ENCODE measurements at places on chromosomes 3 and 15.

GRCh38 chr3:45618081-45618509 lies 23.5 kb downstream of the LIMD1 start:
- DNase-seq = no peak

- DNase-seq = no peak
Measured at GRCh38 chr3:74537164-74537563, 77.3 kb downstream of the CNTN3 start.

DNA sequence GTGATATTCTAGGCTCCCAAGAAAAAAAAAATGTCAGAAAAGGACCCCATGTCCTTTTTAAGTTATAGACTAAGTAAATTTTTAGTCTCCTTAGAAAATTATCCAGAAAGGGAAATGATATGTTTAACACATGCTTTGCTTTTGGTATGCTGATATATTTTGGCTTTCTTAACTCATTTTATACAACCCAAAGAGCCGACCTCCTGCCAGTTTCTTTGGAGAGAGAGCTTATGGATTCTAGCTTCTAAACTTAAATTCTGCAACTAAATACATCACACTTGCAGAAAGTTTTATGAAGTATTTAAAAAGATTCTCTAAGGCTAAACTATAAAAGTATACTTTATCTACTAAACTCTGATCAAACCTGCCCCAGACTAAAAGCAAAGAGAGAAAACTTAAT lies 43.9 kb upstream of the ZPLD1 start:
- no peak for DNase-seq

- no peak for DNase-seq
Measured at GRCh38 chr3:128994581-128995546, 988 bp upstream of the CFAP92 start.

GRCh38 chr3:69567023-69567709 lies 172.1 kb upstream of the MITF start:
- no peak for DNase-seq

DNA sequence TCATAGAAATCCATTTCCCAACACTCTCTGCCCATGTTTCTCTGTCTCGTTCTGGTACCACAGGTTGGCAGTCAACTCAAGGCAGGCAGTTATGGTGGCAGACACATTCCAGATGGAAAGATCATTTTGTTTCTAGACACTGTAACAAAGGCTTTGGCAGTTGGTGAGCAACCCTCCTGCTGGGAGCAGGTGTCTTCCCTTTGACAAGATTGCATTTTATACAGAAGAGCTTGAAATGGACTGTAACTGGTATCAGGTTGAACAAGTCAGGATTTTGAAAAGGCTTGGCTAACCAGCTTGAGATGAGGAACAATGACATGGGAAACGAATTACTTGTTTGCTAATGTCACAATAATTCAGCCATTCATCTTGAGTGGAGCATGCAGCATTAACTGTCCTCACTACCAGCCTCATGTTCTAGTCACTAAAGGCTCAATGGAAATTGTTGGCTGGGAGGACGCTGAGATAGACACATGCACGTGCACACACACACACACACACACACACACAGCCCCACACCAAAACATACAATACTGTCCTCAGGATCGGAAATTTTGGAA lies 170.0 kb downstream of the SEMA6D start:
- no peak for DNase-seq

GRCh38 chr15:85333132-85333831 lies 47.1 kb upstream of the AKAP13 start:
- DNase-seq = no peak

- no peak for DNase-seq
Measured at GRCh38 chr3:195171093-195171873, 99.7 kb downstream of the XXYLT1 start.

GRCh38 chr3:124126436-124127023 lies 134.6 kb upstream of the ROPN1 start:
- DNase-seq = no peak

DNA sequence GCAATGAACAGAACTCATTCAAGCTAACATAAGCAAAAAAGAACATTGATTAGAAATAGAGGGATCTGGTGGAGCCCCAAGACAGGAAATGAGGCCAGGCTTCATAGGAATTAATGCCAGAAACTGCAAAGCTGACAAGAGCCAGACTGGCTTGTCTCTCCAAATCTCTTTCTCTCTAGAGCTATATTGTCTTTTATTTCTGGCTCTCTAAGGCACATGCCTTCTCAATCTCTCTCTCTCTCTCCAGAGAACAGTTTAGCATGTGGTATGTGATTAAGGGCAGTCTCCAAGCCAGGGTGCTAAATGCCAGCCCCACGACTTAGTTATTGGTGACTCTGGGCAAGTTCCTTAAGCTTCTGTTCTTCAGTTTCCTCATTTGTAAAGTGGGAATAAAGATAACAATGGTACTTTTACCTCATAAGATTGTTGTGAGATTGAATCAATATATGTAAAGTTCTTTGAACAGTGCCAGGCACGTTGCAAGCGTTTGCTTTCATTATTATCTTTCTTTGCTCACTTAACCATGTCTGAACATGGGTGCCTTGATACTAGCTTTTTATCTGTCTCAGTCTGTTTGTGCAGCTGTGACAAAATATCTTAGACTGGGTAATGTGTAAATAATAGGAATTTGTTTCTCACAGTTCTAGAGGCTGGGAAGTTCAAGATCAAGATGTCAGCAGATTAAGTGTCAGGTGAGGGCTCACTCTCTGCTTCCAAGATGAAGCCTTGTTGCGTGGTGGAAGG lies 123.2 kb downstream of the BDH1 start:
- DNase-seq = no peak

DNA sequence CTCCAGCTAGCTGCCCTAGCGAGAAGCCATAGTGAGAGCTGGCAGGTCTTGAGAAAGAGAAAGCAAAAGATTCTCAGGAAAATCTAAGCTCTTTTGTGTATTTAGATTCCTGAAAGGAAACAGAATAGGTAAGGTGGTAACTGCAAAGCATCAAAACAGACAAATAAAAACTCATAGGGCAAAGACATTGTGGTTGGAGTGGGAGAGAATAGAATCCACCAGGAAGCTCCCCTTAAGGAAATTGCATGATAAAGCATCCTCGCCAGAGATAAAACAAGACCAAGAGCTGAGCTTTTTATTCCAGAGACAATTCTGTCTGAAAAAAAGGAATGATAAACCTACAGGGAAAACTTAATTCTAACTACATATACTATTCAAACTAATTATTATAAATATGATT lies 232.6 kb downstream of the SI start:
- no peak for DNase-seq

DNA sequence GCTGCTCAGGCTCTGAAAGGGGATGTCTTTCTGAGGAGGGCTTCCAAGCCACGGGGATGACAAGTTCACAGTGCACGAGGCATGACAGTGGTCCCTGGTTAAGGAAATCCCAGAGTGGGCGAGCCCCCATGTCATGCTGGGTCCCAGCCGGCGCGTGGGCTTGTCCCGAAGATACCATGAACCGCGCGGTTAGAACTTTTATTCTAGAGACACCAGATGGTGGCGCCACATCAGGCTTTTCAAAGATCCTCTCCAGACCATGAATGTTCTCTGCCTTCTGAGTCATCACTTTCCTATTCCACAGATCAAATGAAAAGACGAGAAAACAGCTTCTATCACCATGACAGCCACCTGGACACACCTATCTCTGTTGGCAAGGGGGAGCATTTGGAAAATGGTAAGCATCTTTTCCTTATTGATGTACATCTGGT lies 227.8 kb upstream of the LYSMD4 start:
- no peak for DNase-seq

DNA sequence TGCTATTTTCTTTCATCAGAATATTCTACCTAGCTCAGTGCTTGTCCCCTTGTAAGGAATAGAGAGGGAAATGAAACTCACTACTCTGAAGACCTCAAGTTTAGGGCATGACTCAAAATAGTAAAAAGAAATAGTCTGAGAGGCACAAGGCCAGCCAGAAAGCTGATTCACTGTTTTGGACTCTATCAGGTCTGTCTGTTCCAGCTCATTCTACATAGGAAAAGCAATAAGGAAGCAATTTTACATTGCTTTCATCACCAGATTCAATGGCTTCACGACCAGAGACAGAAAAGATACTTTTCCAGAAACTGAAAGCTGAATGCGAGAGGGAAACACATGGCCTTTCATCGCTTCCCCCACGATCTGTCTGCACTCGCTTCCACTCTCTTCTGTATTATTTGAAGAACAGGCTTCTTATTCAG lies 276.0 kb downstream of the GBE1 start:
- DNase-seq = no peak

DNA sequence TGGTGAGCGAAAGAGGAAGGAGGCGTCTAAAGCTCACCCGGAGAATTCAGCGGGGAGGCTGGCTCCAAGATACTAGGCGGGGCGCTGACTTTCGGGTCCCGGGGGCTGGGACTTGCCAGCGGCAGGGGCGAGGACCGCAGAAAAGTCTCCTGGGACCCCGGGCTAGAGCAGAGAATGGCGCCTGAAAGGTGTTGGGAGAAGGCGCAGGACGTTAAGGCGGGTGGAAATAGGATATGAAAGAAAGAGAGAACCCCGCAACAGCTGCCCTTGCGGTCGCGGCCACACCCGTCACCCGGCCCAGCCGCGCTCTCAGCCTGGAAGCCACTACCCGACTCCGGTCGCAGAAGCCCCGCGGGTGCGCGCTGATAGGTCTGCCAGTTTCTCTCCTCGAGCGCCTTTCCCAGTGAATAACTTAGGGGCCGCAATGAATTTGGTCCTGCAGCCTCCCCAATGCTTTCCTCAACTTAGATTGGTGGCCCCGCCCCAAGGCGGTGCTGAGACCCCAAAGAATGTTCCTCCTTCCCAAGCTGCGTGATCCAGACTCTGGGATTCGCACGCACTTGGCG lies 604 bp downstream of the LTK start:
- no peak for DNase-seq

- DNase-seq = no peak
Measured at GRCh38 chr3:158771982-158772381, 29.9 kb upstream of the MFSD1 start.

DNA sequence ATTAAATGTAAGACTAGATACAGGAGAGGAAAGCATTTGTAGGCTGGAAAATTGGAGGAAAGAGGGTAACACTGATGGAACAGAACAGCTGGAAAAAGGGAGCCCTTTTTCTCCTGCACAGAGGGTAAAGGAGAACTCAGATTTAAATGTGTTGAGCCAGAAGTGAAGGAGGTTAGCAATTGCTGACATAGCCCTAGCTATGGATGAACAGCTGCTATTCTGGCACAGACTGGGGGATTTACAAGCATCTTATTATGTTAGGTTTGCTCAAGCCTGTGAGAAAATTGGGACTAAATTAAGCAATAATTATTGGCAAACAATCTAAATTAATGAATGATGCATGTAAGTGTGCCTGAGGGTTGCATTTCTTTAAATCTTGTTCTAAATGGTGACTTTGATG lies 40.6 kb upstream of the PRR20G start:
- no peak for DNase-seq

GRCh38 chr15:44443515-44443914 lies 16.1 kb downstream of the CTDSPL2 start:
- DNase-seq = no peak

DNA sequence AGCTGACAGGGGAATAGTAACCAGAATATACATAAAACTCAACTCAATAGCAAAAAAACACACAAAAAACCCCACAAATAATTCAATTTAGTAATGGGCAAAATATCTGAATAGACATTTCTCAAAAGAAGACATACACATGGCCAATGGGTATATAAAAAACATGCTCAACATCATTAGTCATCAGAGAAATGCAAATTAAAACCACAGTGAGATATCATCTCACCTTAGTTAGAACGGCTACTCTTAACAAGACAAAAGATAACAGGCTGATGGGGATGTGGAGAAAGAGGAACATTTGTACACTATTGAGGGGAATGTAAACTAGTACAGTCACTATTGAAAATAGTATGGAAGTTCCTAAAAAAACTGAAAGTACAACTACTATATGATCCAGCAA lies 678.6 kb downstream of the MECOM start:
- DNase-seq = no peak

- DNase-seq = no peak
Measured at GRCh38 chr3:69379661-69380060, 6.2 kb downstream of the FRMD4B start.

GRCh38 chr3:173398111-173398479 lies 551 bp downstream of the NLGN1 start:
- no peak for DNase-seq

- no peak for DNase-seq
Measured at GRCh38 chr3:40848421-40848820, 323.7 kb downstream of the ZNF621 start.

GRCh38 chr3:101144105-101144504 lies 150.9 kb upstream of the ABI3BP start:
- DNase-seq = no peak

DNA sequence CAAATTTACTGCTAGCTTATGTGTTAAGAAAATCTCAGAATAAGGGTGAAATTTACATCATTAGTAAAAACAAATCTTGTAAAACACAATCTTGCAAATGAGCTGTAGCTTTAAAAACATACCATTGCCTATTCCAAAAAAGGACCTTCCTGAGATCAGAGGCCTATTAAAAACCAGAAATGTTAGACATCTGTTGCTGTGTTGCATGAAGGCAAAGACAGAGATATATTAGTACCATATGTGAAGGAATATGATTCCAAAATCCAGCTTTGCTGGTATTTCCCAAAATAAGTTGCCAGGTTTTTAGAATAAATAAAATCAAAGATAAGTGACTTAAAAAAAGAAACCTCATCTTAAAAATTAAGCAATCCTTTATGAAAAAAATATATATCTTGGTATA lies 504.1 kb upstream of the CDIN1 start:
- DNase-seq = no peak

DNA sequence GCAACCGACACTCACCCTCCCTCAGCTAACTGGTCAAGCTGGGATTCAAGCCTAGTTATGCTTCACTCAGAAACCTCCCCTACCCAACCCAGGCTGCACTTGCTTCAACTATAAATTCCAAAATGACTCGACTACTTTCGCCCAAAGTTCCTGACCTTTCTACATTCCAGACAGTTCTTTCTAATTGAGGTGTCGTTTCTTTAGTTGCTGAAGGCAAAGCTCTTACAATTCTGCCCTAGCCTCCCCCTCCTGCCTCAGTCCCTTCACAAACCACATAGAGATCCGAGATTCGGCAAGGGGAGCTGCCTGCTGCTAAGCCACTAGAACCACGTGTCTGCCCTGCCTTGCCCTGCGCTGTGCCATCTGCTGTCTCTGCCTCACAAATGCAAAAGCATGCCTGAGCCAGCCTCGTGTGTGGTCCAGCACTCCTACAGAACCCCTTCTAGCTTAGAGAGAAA lies 74.7 kb upstream of the SH3GL3 start:
- DNase-seq = no peak

DNA sequence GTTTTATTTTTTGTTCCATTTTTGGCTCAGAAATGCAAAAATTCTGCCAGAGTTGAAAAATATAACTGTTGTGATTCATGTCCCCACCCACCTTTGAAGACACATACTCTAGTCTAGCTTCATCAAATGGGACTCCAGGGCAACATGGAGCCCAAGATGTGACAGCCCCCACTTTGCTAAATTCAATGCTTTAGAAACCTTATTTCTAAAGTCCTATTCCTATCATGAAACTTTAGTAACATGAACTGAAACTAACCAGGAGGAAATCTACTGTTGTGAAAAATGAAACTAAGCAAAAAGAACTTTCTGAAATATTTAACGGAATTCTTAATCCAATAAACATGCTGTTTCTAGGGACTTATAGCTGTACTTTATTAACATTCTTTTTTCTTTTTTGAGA lies 20.3 kb downstream of the UBP1 start:
- DNase-seq = no peak
